ENCODE measurements at places on chromosomes 6 and 20. TPM values are rescaled to one million over a fixed set of nuclear protein-coding genes. Genes with fewer than 3 reads are reported as not detected.

The TNNC2 gene
- total RNA-seq: 0.52 TPM

The AMD1 gene
- total RNA-seq: 31.1 TPM

The ABT1 gene
- 9.7 TPM for total RNA-seq

The ZNF391 gene
- total RNA-seq: 4.1 TPM

- H3K36me3 ChIP-seq: no peaks in the 10 kb centered on the region
- H3K27ac ChIP-seq: no peak overlapping the region
- H3K27me3 ChIP-seq: peaks cover 32% of the 10 kb centered on the region
- H3K4me1 ChIP-seq: no peaks in the 10 kb centered on the region
These were observed 27.9 kb upstream of the HLA-DQA2 start for GRCh38 chr6:32713241-32713640.

DNA sequence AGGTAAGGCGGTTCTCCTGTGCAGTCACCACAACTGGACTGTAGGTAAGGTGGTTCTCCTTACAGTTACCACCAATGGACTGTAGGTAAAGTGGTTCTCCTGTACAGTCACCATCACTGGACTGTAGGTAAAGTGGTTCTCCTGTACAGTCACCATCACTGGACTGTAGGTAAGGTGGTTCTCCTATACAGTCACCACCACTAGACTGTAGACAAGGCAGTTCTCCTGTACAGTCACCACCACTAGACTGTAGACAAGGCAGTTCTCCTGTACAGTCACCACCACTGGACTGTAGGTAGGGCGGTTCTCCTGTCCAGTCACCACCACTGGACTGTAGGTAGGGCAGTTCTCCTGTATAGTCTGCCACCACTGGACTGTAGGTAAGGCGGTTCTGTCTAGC lies 212.3 kb downstream of the TFAP2A start:
- H3K4me1 ChIP-seq: peaks cover 23% of the 10 kb centered on the region
- no peaks in the 10 kb centered on the region for H3K27me3 ChIP-seq
- H3K27ac ChIP-seq: no peak overlapping the region
- no peaks in the 10 kb centered on the region for H3K36me3 ChIP-seq
- DNase-seq: no peak

GRCh38 chr20:19784511-19785172 lies 26.6 kb downstream of the RIN2 start:
- no peaks in the 10 kb centered on the region for H3K27me3 ChIP-seq
- peak overlapping the region; percentile 51 for H3K4me3 ChIP-seq
- H3K4me1 ChIP-seq: peaks cover 68% of the 10 kb centered on the region

DNA sequence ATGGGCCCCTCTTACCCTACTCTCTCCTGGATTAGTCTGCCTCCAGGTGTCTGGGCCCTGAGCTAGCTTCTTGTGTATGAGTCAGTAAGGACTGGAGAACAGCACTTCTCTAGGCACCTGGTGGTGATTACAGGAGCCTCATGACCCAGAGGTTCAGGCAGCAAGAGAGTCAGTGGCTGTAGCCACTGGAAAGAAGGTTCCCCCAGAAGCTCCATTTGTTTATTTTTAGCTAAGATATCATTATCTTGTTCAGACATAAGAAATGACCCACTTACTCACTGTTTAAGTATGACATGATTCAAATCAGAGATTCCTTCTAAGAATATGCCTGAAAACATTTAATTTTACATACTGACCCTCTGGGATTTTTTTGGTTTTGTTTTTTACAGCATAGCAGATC lies 23.6 kb upstream of the SLC4A11 start:
- no peak for DNase-seq
- H3K27ac ChIP-seq: no peak overlapping the region
- no peak overlapping the region for H3K4me3 ChIP-seq
- no peaks in the 10 kb centered on the region for H3K27me3 ChIP-seq

GRCh38 chr20:37627060-37627766 lies 66.6 kb upstream of the CTNNBL1 start:
- H3K4me1 ChIP-seq: no peaks in the 10 kb centered on the region
- no peak overlapping the region for H3K4me3 ChIP-seq
- DNase-seq: no peak
- no peak overlapping the region for H3K27ac ChIP-seq

DNA sequence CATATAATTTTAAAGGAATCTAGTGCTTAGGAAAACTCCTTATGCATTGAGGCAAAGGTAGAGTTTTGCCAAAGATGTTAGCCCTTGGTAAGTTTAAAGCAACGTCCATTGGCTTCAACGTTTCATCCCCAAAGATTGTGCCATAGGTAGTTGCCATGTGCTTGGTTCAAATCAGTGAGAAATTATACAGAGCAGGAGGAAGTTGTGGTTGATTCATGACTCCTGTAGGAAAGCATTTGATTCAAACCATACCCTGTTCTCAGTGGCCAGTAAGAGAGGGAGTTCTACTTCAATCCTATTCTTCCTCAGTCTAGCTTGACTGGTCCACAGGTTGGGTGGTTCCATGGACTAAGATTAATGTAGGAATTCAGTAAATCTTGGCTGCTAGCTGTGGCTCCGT lies 535.6 kb downstream of the QKI start:
- no peak for DNase-seq
- H3K27ac ChIP-seq: no peak overlapping the region
- H3K4me1 ChIP-seq: peaks cover 17% of the 10 kb centered on the region
- H3K36me3 ChIP-seq: no peaks in the 10 kb centered on the region
- no peaks in the 10 kb centered on the region for H3K27me3 ChIP-seq
- H3K4me3 ChIP-seq: no peak overlapping the region

DNA sequence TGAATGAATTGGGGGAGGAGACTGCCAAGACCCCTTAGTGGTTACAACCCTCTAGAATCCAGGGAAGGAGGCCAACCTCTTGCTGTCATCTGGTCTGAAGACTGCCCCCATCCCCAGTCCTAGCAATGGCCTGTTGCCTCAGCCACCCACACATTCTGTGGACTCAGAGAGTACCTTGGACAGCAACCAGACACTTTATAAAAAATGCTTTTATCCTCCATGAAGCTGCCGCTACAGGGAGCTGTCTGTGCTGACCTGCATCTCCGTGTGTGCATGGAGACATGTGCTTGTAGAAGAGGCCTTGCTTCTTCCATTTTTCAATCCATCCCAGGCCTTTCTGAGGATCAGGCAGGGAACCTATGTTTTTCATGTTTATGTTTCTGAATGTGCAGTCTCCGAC lies 15.2 kb downstream of the CDH22 start:
- DNase-seq: no peak
- H3K36me3 ChIP-seq: no peaks in the 10 kb centered on the region
- no peaks in the 10 kb centered on the region for H3K4me1 ChIP-seq

DNA sequence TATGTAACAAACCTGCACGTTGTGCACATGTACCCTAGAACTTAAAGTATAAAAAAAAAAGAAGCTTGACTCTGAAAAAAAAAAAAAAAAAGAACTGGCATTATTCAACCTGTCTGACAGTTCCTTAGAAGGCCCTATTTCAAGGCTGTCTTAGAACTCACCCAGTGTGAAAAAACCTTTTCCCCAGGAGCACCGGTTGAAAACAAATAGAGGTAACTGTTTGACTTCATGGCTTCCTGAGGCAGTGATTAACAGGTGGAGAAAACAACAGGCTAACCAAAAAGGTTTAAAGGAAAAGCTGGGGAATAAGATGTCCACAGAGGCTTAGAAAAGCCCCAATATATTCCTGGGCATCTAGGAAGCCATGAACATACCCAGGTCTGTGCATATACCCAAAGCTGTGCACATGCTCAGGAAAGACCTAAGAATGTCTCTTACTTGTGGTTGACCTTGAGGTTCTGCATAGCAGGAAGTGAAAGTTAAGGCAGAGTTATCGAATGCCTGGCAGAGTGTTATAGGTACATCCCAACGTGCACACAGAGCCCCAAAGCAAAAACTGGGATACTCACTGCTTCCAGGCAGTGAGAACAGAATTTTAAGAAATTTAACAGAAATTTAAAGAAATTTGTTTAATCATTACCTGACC lies 7.0 kb downstream of the UQCC1 start:
- no peak overlapping the region for H3K27ac ChIP-seq
- no peaks in the 10 kb centered on the region for H3K4me1 ChIP-seq
- no peak for DNase-seq
- no peak overlapping the region for H3K4me3 ChIP-seq
- H3K27me3 ChIP-seq: no peaks in the 10 kb centered on the region
- H3K36me3 ChIP-seq: peaks cover 17% of the 10 kb centered on the region

GRCh38 chr20:31330893-31331292 lies 22.5 kb upstream of the DEFB116 start:
- H3K4me3 ChIP-seq: no peak overlapping the region
- H3K36me3 ChIP-seq: peaks cover 4% of the 10 kb centered on the region

DNA sequence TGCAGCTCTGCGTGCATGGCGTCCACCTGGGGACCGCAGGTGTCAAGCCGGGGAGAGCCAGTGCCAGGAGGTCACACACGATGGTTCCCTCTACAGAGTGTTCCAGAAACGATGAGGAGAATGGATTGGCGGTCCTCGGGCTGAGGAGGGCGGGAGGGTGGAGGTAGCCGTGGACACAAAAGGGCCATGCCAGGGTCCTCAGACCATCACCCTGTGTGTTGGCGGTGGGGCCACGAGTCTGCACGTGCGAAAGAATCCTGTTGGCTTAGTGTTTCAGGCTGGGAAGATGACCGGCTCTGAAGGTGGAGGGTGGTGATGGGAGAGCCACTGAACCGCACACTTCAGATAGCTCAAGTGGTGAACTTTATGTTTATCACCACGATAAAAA lies 13.7 kb downstream of the HRH3 start:
- DNase-seq: no peak
- no peaks in the 10 kb centered on the region for H3K36me3 ChIP-seq
- no peak overlapping the region for H3K27ac ChIP-seq
- H3K27me3 ChIP-seq: no peaks in the 10 kb centered on the region
- H3K4me3 ChIP-seq: no peak overlapping the region

DNA sequence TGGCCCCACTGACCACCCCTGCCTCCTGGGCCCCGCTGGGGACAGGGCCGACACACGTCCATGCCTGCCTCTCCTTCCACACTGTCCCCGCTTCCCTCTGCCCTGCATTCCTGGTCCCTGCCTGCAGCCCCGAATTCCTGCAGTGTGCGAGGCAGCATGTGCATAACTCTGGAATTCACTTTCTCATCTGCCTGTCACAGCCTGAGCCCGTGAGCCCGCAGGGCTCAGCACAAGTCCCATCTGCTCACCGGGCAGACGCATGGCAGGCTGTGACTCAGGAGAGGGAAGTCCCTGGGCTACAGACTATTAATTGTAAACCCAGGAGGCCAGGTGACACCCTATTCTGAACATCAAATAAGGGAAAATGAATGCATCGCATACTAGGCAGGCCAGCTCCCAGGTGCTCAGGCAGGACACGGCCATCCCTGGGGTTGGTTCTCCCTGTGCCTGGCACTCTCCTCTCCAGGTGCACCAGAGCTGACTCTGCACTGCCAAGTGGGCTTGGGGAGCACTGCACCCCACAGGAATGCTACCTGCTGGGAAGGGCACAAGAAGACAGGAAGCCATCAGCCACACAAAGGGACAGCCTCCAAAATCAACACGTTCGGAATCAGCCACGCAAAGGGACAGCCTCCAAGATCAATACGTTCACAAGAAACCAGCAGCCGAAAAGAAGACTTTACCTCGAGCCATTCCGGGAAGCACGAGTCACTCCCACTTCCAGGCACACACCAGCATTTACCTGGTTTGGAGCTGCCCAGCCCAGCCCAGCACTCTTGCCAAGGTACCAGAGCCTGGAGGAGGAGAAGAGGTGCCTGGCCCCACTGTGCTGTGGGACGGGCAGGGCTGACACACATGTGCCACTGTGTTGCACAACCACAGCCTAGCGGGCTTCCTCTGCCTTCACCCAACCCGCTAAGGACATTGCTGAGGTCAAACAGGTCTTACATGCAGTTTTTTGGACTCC lies 65.9 kb downstream of the DLL1 start:
- H3K4me1 ChIP-seq: peaks cover 10% of the 10 kb centered on the region
- H3K4me3 ChIP-seq: no peak overlapping the region
- DNase-seq: no peak
- H3K27me3 ChIP-seq: peaks cover 14% of the 10 kb centered on the region
- H3K36me3 ChIP-seq: no peaks in the 10 kb centered on the region

DNA sequence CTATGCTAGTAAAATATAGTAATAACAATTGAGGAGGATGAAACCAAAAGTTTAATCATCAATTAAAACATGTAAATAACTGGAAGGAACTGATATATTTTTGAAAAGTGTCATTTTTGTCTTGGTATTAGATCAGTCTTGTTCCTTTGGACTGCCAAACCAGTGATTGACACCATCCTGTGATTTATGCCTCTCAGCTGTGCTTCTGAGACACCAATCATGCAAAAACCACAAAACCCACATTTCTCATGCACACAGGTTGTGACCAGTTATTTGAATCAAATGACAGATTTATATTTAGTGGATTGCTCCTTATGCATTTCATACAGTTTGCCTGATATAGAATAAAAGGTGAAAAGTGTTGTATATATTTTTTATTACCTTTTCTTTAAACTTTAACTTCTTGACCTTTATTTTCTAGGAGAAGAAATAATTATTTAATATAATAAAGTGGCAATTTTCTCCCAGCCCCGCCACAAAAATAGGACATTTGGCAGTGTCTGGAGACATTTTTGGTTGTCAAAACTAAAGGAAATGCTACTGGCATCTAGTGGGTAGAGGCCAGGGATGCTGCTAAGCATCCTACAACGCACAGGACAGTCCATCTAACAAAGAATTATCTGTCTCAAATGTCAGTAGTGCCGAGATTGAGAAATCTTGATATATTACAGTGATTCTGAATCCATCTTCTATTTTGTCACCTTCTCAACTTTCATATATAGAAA lies 383.6 kb downstream of the BCKDHB start:
- H3K27me3 ChIP-seq: peaks cover 3% of the 10 kb centered on the region
- H3K36me3 ChIP-seq: peaks cover 2% of the 10 kb centered on the region
- no peak overlapping the region for H3K4me3 ChIP-seq
- H3K4me1 ChIP-seq: no peaks in the 10 kb centered on the region

DNA sequence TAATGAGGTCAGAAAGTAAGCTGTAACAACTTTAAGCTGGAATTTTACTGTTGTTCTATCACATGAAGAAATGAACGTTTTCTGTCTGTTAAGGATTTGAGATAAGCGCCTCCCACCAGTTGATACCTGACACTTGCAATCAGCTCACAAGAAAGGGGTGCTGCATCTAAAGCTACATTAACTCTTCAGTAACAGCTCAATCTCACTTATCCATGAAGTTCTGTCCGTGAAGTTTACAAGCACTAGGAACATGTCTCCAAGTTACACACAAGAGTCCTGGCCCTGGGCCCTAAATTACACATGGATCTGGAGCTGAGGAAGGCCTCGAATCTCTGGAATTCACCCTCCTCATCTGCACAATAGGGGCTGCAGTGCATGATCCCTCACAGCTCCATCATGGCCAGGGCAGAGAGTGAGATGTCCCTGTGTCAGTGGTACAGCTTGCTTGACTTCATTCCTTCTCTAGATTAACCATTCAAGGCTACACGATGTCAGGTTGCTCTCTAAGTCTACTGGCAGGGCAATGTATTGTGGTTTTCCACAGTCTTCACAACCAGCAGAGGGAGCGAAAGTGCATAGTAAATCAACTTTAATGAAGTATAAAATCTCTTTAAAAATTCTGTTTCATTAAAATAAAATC lies 182.4 kb upstream of the MCHR2 start:
- no peaks in the 10 kb centered on the region for H3K36me3 ChIP-seq
- H3K27me3 ChIP-seq: no peaks in the 10 kb centered on the region
- peak overlapping the region; percentile 38 for H3K4me3 ChIP-seq
- H3K27ac ChIP-seq: peak overlapping the region; percentile 92
- peaks cover 55% of the 10 kb centered on the region for H3K4me1 ChIP-seq
- no peak for DNase-seq
